ENCODE measurements at places on chromosomes 12 and 14.

DNA sequence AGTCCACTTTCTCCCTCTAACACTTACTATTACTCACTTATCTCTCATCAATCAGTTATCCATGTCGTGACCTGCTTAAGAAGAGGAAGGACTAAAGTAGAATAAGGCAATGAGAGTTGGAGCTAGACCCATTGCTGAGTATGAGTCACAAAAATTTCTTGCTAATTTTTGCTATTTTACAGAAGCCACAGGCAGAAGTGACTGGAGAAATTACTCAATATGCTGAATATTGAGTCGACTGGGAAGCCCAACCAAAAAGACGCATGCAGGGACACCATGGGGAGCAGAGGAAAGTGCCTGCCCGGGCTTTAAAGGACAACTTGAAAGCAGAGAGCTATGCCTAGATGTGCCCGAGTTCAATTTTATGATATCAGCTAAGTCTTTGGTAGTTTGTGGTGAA is 115.4 kb upstream of the FOXG1 start:
- DNase-seq, result no peak

DNA sequence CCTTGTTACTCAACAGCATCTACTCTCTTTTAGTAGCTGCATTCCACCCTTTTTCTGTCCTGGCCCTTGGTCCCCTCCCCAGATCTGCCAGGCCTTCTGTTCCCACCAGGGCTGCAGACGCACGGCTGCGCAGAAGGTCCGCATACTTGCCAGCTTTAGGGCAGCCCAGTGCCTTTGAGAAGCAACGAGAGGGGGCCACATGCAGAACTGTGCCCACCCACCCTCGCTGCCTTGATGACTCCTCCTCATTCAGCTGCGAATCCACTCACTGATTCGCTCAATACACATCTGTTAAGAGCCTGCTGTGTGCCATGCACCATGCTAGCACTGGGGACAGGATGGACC is 39.2 kb downstream of the PRIMA1 start:
- no peak for DNase-seq

GRCh38 chr14:27390155-27390554 is 792.3 kb upstream of the NOVA1 start:
- no peak for DNase-seq

- DNase-seq, result no peak
Observed at GRCh38 chr14:98368221-98368620, 903.8 kb downstream of the BCL11B start.

DNA sequence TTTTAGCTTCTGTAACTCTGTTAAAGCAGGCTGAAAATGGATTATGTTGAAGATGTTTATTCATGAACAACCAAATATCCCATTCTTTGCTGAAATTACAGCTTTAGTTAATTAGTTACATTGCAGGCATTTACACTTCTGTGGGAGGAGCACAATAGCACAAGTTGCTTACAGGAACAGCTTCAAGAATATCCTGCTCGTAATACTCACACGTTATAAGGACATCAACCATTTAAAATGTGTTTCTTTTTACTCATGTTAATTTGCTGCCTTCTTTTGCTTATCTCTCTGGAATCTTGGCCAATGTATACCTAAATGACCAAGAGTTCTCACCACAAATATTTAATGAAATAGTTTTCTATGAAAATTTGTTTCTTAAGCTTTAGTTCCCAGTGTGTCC is 305.2 kb upstream of the SYT1 start:
- no peak for DNase-seq

All from activated CD4-positive, alpha-beta T cell treated with anti-CD3 and anti-CD28 coated beads for 48 hours (primary cell).